GM04503 (cell line): ENCODE measurements at places on chromosomes 6 and 20.

DNA sequence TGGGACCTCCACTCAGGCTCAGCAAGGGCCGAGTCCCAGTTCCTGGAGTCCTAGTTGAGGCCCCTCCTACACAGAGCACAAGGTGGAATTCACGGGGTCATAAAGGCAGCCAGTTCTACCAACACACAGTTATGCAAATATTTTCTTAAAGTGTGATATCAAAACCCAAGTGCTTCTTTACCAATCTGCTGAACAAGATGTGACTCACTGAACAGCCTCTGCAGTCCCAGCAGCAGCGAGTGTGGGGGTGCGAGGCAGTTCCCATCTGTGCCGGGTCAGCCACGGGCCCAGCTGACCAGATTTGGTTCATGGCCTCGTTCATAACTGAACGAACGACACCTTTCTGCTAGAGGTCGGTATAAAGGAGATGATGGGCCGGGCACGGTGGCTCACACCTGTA, 4.5 kb upstream of the TCEA2 start:
- no peak for DNase-seq

DNA sequence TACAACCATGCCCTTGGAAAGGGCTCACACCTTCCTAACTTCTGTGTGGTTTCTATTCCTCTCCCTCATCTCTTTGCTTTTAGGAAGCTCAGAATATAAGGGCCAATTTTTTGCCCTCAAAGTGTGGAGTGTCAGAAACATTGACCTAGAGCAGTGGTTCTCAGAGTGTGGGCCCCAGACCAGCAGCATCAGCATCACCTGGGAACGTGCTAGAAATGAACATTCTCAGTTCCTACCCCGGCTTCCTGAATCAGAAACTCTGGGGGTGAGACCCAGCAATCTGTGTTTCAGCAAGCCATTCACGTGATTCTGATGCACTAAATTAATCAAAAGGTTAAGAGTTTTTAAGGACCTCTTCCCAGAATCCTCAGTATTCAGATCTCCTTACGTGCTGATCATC, 47.9 kb upstream of the IL17A start:
- no peak for DNase-seq

DNA sequence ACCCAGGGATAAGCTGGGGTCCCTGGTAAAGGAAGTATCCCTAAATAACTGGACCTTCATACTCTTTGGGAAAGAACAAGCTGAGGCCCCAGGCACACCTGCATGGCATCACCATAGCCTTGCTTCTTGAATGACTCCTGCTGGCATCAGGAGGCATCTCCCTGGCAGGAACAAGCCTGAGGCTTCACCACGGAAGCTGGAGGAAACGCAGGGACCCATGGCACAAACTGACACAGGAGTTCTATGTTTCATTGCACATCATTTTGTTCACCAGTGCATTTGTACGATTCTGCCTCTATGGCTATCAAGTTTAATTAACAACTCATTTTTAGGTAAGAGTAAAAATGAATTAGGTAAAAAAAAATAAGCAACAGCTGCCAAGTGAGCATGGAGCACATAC, 619 bp upstream of the PDE7B start:
- DNase-seq = no peak

GRCh38 chr6:142863981-142864380, 81.0 kb downstream of the HIVEP2 start:
- no peak for DNase-seq
